ELF-1 (cell line): ENCODE measurements at places on chromosomes 12 and 14.
A peak's percentile ranks its signal among the peaks of the same experiment; 100 is the strongest.

DNA sequence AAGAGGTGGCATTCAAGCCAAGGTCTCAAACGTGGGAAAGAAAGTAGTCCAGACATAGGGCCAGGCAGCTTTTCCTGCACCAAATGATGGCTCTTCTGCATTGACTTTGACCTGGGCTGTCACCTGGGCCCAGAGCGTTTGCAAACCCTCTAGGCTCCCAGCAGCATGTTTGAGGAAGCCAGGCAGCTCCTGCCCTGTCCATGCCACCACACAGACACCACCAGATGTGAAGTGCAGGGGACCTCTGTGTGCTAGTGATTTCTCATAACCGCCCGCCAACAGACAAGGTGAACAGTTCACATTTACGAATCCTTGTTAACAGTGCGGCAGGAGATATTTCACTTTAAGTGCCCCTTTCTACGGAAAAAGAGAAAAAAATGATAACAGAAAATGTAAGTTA, 49.8 kb upstream of the FAM222A start:
- no peak for DNase-seq

- DNase-seq = no peak
Observed at GRCh38 chr12:32117316-32117715, 10.7 kb downstream of the BICD1 start.

GRCh38 chr14:76720382-76720813, 40.9 kb upstream of the VASH1 start:
- peak; percentile 55 for DNase-seq

GRCh38 chr12:126989532-126989931, 1277.4 kb upstream of the TMEM132C start:
- DNase-seq = no peak

DNA sequence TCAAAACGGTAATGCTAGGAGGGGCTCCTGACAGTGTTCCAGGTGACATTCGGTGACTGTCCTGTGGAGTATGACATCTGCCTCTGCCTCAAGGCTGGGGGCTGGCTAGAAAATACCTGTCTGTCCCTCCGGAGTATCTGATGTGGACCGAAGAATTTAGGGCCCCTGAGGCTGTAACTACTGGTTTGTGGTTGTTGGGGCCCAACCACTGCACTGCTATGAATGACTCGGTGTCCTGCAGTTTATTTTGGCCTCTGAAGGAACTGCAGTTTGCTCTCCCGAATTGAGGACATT, 198.9 kb upstream of the CAND1 start:
- DNase-seq = peak; percentile 71

DNA sequence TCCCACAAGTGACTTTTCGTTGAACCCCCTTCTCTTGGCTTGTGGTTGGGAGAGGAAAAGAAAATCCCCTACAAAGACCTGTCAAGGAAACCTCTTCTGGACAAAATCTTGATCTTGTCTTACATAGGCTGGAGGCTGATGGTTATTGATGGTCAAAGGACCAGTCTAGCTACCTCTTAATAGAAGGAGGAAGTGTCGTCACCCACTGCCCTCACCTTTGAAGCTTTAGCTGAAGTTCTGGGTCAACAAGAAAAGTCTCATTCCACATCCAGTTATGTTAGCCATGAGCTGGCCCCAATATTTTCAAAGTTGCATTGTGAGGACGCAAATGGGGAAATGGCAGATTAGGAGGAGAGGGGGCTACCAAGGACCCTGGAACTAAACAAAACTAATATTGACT, 6.2 kb upstream of the KSR2 start:
- no peak for DNase-seq
